ENCODE measurements at places on chromosomes 7 and 10. TPM values are rescaled to one million over a fixed set of nuclear protein-coding genes. Genes with fewer than 3 reads are reported as not detected.

The ACTL6B gene
- total RNA-seq: not detected

The GPR37 gene
- not detected for total RNA-seq

DNA sequence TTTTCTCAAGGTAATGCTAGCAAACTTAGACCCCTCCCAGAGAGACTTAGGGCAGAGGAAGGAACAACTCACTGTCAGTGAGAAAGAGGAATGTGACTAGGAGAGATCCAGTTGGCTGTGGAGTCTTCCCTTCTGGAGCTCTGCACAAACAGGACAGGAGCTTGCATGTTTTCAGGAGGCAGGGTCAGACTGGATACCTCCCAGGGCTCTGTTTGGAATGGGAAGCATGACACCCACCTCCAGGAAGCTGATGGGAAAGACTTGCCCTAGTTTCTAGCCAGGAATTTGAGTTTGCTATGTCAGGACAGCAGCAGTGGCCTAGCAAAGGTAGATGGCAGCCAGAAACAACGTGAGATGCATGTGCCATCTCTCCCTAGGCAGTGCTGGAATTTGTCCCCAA is 40.6 kb downstream of the GHRHR start:
- DNase-seq: no peak

- DNase-seq: no peak
Measured at GRCh38 chr7:22846961-22847360, 24.3 kb upstream of the TOMM7 start.

DNA sequence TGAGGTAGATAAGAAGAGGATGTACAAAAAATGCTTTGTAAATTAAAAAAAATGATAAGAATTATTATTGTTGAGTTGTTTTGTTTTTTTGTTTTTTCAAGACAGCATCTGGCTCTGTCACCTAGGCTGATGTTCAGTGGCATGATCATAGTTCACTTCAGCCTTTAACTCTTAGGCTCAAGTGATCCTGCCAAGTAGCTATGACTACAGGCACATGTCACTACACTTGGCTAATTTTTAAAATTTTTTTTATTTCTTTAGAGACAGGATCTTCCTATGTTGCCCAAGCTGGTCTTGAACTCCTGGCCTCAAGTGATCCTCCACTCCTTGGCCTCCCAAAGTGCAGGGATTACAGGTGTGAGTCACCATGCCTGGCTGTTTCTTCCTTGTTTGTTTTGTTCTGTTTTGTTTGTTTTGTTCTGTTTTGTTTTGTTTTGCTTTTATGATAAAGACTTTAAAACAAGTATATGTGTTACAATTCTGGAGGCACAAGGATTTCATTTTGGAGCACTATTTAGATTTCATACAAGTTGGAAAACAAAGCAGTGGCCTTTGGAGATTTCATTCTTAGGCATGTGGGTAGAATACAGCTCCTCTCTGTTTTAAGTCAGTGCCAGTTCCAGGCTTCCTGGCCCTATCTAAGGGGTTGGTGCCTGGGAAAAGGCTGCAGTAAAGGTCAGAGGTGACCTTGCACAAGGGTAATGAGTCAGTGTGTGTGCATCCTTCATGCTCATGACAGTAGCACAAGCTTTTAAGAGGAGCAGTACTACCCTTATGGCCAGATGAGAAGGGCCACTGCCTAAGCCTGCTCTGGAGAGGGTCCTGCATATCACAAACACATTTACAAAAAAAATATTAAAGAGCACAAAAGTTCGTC is 17.9 kb downstream of the FGFBP3 start:
- DNase-seq: no peak

- DNase-seq: peak; percentile 50
Measured at GRCh38 chr10:73773152-73773879, 8.5 kb upstream of the CHCHD1 start.

- DNase-seq: no peak
Measured at GRCh38 chr7:77430927-77431326, 14.8 kb upstream of the GSAP start.

GRCh38 chr7:47647181-47647917 is 65.4 kb upstream of the TNS3 start:
- DNase-seq: peak; percentile 71
